ENCODE measurements at places on chromosomes 1 and 21.

GRCh38 chr1:111054656-111055055, 85.2 kb downstream of the DRAM2 start:
- no peak for DNase-seq

- no peak for DNase-seq
Measured at GRCh38 chr1:29343908-29344307, 107.6 kb downstream of the PTPRU start.

GRCh38 chr1:246497331-246497915, 9.7 kb downstream of the SMYD3 start:
- DNase-seq = no peak

DNA sequence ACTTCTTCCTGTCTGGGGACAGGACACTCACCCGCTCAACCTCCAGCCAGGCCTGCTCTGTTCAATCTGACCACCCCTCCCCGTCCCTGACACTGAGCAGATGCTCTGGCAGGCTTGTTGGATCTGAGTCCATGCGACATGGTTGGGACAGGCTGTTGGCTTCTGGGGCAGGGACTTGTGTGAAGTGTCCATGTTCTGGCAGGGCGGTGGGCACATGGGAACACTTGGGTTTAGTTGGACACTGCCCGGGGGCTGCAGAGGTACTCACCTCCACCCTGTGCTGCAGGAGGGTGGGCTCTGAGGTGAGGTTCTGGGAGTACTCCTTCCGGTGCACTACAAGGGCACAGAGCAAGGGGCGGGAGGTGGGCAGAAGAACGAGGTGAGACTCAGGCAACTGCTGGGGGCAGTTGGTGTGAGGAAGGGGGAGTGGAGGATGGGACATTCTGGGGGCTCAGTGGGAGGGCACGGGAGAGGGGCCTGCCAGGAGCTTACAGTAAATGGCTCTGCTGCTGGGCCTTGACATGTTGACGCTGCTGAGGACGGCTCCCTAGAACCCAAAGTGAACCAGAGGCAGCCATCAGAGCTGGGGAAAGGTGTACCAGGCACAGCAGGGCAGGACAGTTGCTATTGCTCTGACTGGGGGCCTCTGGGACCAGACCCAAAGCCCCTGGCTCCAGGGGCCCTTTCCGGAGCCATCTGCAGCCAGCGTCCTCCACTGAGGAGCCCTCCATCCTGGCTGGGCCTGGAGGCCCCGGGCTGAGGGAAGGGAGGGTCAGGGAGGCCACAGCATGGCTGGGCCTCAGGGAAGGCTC, 2.3 kb downstream of the EPS8L3 start:
- DNase-seq = no peak

GRCh38 chr1:39269349-39269748, 64.9 kb downstream of the MACF1 start:
- no peak for DNase-seq

- DNase-seq = no peak
Measured at GRCh38 chr1:33195556-33195955, 13.7 kb upstream of the TRIM62 start.

- DNase-seq = no peak
Measured at GRCh38 chr21:31530897-31531705, 128.4 kb upstream of the SOD1 start.

- DNase-seq = no peak
Measured at GRCh38 chr1:160993544-160994193, 27.3 kb downstream of the F11R start.

GRCh38 chr1:31689854-31690253, 14.0 kb downstream of the COL16A1 start:
- DNase-seq = no peak

GRCh38 chr1:108653431-108654105, 7.3 kb downstream of the HENMT1 start:
- no peak for DNase-seq

GRCh38 chr1:39110325-39110851, 84.2 kb downstream of the NDUFS5 start:
- DNase-seq = no peak

- DNase-seq = no peak
Measured at GRCh38 chr1:82894635-82895034, 1093.9 kb downstream of the ADGRL2 start.

DNA sequence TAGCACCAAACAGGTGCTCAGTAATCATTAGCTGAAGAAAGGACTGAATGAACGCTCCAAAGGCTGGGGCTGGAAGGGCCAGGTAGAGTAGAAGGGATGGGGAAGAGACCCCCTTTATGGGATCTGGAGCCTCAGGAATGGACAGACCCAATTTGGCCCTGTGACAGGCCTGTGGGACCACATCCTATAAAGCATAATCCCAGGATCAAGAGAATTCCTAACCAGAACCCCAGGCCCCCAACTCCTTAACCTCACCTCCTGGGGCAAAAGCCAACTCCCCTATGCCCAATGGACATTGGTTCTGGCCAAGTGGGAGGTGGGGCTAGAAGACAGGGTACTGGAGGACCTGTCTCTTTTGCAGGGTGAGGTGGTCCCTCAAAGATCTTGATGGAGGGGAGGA, 9.2 kb downstream of the HPCAL4 start:
- no peak for DNase-seq

- no peak for DNase-seq
Measured at GRCh38 chr21:45016406-45017038, 57.9 kb upstream of the ADARB1 start.
